H9 (cell line): ENCODE measurements at places on chromosomes 13 and 19. TPM values are rescaled to one million over a fixed set of nuclear protein-coding genes. Genes with fewer than 3 reads are reported as not detected.

Gene TRPC4
- 18.9 and 19.0 TPM in 2 replicates for total RNA-seq

Gene CACNA1A
- total RNA-seq, result 7.9 and 8.0 TPM in 2 replicates

Gene SKA3
- total RNA-seq, result 59.3 and 61.8 TPM in 2 replicates

Gene LYPD5
- total RNA-seq, result 0.50 TPM in 2 replicates

Gene PTH2
- total RNA-seq, result 0.92 and 0.96 TPM in 2 replicates

Gene PSG2
- not detected in 2 replicates for total RNA-seq

Gene RASAL3
- total RNA-seq, result 0.26 and 1.9 TPM in 2 replicates

Gene XAB2
- total RNA-seq, result 48.0 and 50.6 TPM in 2 replicates

Gene TINCR
- total RNA-seq, result 0.17 and 0.18 TPM in 2 replicates

Gene ATP12A
- 0.79 and 0.94 TPM in 2 replicates for total RNA-seq

Gene HRC
- 1.8 and 1.9 TPM in 2 replicates for total RNA-seq

Gene OLFM4
- total RNA-seq, result not detected in 2 replicates

Gene NCR1
- total RNA-seq, result 1.4 and 2.0 TPM in 2 replicates

Gene ZNF793
- 14.6 and 17.1 TPM in 2 replicates for total RNA-seq

Gene CGB7
- total RNA-seq, result 1.2 TPM in 2 replicates

Gene YIPF2
- total RNA-seq, result 58.2 and 60.2 TPM in 2 replicates

Gene RASGRP4
- total RNA-seq, result 0.28 and 0.39 TPM in 2 replicates

Gene EDNRB
- 6.6 TPM in 2 replicates for total RNA-seq

Gene DOCK6
- total RNA-seq, result 57.9 and 59.4 TPM in 2 replicates

Gene ZNF723
- total RNA-seq, result not detected in 2 replicates

Gene CEACAM20
- total RNA-seq, result not detected in 2 replicates

Gene RETN
- not detected in 2 replicates for total RNA-seq

Gene PRX
- 3.8 and 4.0 TPM in 2 replicates for total RNA-seq

Gene EDDM13
- not detected in 2 replicates for total RNA-seq

Gene CEACAM16
- not detected in 2 replicates for total RNA-seq
